Stimulated activated CD8-positive, alpha-beta memory T cell treated with anti-CD3 and anti-CD28 coated beads, Interleukin-7, amount 100 ng/mL, for 1 hour (primary cell): ENCODE measurements at places on chromosomes 7 and 10.

GRCh38 chr7:105261689-105262088, 127.0 kb downstream of the SRPK2 start:
- DNase-seq: no peak

DNA sequence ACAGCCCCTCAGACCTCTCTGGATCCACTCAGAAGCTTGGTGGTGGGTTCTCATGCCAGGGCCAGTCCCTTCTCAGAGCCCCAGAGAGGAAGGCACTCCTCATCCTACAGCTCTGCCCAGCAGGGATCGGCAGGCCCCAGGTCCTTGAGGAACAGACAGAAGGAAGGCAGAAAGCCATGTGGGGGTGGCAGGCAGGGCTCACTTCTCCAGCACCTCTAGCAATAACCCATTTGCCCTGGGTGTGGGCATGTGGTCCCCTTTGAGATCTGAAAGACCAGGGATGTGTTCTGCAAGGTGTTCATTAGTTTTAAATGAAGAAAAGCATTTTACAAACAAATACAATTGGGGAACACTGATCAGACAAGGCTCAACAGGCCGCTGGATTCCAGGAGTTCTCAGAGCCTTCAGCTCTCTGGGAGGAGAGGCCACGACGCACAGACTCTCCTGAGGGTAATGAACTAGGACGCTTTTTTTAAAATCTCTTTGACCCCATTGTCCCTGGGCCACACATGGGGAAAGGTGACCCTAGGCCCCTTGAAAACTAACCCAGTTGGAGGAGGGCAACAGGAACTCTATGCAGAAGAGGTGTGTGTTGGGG, 40.6 kb downstream of the LDB3 start:
- DNase-seq: no peak

DNA sequence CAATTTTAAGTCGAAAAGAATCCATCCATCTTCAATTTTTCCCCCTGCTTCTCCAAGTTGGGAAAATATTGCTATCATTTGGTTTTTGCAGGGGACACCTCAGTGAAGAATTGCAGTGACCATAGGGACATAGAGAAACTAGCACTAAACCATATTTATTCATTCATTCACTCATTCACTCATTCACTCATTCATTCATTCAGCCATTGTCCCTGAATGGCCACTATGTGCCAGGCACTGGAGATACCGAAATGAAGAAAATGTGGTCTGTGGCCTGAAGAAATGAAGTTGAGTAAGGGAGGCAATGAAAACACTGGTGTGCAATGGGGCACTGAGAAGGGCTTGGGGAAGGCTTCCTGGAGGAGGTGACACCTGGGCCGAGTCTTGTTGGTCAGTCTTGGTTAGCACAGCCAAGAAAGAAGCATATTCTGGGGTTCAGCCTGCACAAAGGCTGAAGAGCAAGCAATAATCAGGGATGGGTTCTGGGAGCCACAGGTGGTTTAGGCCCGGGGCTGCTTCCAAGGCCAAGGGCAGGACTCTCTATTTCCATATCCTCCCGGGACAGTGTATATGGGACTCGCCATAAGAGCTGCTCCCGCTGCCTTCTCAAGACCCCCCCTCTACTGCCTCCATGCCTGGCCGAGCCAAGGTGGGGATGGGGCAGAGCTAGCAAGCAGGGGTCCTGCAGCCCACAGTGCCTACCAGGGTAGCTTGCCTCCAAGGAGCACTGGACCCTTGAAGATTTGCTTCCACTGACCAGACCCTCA, 25.5 kb upstream of the C10orf105 start:
- DNase-seq: no peak

GRCh38 chr7:130708001-130708400, 21.7 kb upstream of the TSGA13 start:
- DNase-seq: no peak

DNA sequence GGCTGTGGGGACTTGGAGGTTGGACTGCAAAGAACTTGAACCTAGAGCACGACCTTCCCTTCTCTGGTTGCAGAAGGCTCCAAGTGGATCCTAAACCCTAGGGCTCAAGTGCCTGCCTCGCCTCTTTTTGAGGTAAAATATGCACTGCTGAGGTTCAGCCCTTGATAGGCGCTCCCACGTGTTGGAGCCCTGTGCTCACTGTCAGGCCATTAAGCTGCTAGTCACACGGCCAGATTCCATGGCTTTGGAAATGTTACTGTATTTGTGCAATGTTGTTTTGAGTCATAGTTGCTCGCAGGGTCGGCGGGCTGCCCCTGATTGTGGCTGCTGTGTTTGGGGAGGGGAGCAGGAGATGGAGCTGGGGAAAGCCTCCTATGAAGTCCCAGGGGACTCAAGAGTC, 39.8 kb upstream of the PCBD1 start:
- no peak for DNase-seq

DNA sequence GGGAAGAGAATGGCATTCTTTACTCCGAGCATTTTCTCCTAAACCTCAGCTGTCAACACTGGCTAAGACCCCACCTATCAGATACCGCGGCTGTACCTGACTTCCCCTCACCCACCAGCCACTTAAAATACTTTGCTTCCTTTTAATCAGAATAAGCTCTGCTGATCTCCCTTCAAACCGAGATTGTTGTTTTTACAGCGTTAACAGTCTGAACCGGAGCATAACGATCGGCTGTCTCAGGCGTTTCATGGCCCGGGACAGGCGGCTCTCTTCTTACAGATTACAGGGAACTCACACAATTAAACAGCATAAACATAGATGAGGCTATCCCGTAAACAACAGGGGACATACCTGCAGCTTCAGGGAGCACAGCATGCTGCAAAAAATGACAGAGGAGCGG, 174.3 kb upstream of the RNF32 start:
- no peak for DNase-seq

DNA sequence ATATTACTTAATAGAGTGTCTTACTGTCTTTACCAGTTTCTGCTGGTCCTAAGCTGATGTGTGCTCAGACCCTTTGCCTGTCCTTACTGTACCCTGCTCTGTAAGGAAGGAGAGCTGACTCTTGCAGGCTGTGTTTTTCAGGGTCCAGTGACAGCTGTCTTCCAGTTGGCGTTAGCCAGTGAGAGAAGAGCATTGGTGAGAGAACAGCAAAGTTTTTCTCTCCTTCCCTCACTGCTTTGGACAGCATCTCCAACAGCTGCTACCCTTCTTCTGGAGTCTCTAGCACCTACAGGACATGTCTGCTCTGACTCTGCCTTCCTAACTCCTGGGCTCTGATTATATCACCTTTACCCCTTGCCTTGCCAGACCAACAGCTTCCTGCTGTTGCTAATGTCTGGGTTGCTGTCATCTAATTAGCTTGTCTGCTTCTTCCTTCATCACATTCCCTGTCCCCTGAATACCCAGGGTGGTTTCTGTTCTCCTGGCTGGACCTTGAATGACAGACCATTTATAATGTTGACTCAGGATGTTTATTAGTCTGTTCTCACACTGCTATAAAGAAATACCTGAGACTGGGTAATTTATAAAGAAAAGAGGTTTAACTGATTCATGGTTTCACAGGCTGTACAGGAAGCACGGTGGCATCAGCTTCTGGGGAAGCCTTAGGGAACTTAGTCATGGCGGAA, 23.5 kb upstream of the PANK1 start:
- DNase-seq: no peak

- no peak for DNase-seq
These were observed 243.1 kb upstream of the AOAH start for GRCh38 chr7:36967387-36967786.
